ENCODE measurements at places on chromosomes 12 and 14.

- DNase-seq = no peak
These were observed 202.8 kb downstream of the NUAK1 start for GRCh38 chr12:105935981-105936380.

GRCh38 chr12:119807380-119807779 is 69.7 kb downstream of the CIT start:
- DNase-seq = no peak

DNA sequence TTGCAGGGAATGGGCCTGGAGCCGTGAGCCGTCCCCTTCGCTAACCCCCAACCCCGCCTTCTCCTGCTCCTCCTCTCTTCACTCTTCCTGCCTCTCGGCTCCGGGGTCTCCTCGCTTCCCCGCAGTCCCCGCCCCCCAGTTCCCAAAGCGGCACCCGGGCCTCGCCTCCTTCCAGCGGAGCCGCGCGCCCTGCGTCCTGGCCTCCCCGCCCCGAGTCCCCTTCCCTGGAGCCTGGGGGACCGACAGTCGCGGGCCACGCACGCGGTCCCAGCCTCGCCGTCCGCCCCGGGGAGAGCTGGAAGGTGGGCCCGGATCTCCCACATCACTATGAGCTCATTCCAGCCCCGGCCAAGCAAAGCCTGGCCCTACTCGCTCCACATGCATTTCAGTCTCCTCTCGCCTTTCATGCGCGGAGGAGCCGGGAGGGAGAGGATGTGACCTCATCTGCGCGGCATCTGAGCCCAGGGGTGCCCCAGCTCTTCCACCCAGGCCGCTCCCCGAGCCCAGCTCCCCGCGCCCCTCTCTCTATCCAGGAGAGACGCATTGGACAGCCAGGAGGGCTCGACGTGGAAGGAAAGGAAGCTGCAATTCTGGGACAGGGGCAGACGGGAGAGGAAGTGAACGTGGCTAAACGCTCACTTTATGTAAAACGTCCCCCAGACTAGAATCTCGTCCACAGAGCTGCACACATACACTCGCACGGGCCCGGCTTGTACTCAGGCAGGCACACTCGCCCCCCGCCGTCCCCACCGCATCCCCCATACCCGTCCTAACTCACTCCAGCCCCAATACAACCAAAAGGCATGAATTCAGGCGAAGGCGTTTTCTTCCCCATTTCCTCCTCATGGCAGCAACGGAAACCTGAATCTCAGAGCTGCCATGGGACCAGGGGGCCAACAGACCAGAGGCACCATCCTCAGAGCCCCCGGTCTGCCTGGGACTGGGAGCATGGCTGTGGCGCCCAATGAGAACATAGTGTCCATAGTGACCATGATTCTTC is 108.7 kb upstream of the CCND2 start:
- DNase-seq = no peak

DNA sequence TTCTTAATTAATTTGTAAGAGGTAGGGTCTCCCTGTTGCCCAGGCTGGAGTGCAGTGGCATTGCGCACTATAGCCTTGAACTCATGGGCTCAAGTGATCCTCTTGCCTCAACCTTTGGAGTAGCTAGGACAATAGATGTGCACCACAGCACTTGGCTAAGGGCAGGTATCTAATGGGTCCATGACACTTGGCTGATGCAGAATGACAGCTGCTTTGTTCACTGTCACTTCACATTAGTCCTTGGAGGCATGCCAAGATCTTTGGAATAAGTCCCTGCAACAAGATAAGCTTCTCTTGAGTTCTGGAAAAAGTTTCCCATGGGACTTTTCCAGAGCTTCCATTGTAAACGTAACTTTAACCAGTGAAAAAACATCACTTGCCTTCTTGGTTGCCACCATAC is 23.4 kb downstream of the COQ6 start:
- DNase-seq = no peak

GRCh38 chr14:56374421-56374820 is 205.2 kb upstream of the TMEM260 start:
- no peak for DNase-seq

- DNase-seq = no peak
These were observed 14.5 kb downstream of the R3HDM2 start for GRCh38 chr12:57416039-57416996.

DNA sequence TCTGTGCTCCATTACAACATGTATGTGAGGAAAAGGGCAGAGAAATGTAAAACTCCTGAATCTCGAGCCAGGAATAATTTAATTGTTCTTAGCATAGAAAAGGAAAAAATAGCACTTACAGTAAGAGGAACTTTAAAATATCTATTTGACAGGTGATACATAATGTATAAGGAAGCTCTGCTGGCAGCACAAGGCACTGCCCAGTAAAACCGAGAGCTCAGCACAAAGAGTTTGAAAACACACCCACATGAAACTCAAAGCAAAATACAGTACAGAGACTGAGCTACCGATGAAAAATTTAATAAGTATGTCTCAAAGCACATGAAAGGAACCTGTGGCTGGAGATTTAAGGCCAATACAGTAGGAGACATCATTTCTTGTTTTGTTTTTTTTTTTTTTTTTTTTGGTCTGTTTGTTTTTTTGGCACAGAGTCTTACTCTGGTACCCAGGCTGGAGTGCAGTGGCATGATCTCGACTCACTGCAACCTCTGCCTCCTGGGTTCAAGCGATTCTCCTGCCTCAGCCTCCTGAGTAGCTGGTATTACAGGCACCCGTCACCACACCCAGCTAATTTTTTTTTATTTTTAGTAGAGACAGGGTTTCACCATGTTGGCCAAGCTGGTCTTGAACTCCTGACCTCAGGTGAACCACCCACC is 19.2 kb downstream of the CLIP1 start:
- DNase-seq = no peak

GRCh38 chr14:50829489-50830043 is 1.4 kb downstream of the NIN start:
- peak; percentile 30 for DNase-seq

- peak; percentile 86 for DNase-seq
These were observed 12.9 kb upstream of the MCRS1 start for GRCh38 chr12:49580572-49581535.

DNA sequence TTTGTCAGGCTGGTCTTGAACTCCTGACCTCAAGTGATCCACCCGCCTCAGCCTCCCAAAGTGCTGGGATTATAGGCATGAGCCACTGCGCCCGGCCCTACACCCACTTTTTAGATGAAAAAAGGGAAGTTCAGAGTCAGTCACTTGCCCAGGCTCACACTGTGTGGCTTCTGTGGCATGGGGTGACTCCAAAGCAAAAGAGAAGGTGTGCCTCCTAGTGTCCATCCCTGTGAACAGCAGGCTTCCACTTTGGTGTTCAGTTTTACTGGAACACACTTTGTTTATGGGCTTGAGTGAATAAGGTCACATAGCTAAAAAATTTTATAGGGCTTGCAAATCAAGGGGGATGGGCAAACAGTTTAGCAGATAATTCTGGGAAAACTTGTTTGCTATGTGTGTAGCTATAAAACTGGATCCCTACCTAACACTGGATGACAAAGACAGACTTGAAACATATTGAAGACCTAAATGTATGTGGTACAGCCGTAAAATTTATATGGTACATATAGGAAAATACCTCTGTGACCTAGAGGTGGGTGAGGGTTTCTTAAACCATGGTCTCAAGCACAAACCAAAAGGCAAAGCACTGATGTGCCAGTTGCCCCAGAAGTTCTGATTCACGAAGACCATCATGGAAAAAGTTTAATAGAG is 54.9 kb downstream of the EID3 start:
- DNase-seq = peak; percentile 78

- no peak for DNase-seq
These were observed 129.8 kb upstream of the KRR1 start for GRCh38 chr12:75641031-75641780.

DNA sequence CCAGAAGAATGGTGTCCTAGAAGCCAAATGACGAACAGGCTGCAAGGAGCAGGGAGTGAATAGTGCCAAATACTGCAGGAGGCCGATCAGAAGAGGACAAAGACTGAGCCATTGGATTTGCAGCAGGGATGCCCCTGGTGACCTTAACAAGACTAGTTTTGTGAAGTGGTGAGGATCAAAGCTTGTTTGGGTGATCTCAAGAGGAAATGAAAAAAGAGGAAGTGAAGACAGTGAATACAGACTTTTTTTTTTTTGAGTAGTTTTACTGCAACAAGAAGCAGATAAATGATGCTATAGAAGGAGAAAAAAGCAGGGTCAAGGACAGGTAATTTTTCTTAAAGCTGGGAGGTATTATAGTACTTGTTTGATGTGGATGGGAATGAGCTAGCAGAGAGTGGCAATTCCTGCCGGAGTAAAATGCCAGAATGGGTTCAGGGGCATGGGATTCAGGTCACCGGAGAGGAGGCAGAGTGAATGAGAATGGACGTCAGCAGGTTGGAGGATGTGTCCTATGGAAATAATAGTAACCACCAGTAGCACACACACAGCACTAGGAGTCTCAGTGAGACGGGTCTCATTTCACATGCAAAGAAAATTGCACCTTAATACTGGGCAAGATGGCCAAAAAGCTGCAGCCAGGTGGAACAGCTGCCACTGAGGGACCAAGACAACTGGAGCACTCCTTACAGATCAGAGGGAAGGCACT is 345.8 kb upstream of the CCDC196 start:
- DNase-seq = peak; percentile 15

- no peak for DNase-seq
These were observed 376 bp downstream of the INSM2 start for GRCh38 chr14:35534208-35534872.

GRCh38 chr14:28599605-28600004 is 167.0 kb upstream of the FOXG1 start:
- DNase-seq = no peak

GRCh38 chr12:104769144-104769561 is 188.9 kb downstream of the SLC41A2 start:
- DNase-seq = no peak

DNA sequence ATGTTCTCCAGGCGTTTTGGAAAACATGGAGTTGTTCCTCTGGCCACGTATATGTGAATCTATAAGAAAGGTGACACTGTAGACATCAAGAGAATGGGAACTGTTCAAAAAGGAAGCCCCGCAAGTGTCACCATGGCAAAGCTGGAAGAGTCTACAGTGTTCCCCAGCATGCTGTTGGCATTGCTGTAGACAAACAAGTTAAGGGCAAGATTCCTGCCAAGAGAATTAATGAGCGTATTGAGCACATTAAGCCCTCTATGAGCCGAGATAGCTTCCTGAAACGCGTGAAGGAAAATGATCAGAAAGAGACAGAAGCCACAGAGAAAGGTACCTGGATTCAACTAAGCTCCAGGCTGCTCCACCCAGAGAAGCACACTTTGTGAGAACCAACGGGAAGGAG is 92.5 kb upstream of the EIF5 start:
- DNase-seq = peak; percentile 1

GRCh38 chr12:18430425-18431048 is 169.2 kb downstream of the PIK3C2G start:
- DNase-seq = peak; percentile 42

GRCh38 chr12:6450091-6450868 is 1.6 kb upstream of the TAPBPL start:
- no peak for DNase-seq

- peak; percentile 84 for DNase-seq
These were observed 588.2 kb downstream of the NRXN3 start for GRCh38 chr14:78758333-78758732.

DNA sequence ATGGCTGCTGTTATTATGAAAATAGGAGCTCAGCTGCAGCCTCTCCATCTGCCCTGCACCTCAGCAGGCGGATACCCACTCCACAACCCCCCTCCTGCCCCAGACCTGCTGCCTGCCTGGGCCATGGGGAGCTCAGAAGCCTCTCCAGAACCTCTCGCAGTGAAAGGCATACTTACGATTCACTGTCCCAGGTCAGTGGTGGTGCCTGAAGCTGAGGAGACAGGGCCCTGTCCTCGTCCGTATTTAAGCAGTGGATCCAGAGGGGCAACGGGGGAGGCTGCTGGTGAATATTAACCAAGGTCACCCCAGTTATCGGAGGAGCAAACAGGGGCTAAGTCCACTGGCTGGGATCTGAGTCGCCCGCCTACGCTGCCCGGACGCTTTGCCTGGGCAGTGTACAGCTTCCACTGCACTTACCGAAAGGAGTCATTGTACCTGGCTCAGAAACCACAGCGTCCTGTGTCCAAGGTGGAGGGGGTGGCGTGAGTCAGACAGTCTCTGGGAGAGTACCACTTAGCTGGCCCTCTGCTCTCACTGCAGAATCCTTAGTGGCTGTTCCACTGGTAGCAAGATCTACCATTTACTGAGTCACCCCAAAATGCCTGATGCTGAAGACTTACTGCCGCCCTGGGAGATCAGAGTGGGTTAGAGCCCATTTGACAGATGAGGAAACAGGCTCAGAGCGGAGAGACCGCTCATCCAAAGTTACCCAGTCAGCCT is at the start of gene SERPINA1:
Gene SERPINA1, minus strand, starts transcription at position 219 of the 720 bp plus-strand sequence. CDS start 5,365 bp downstream, outside the sequence.
- DNase-seq = no peak

DNA sequence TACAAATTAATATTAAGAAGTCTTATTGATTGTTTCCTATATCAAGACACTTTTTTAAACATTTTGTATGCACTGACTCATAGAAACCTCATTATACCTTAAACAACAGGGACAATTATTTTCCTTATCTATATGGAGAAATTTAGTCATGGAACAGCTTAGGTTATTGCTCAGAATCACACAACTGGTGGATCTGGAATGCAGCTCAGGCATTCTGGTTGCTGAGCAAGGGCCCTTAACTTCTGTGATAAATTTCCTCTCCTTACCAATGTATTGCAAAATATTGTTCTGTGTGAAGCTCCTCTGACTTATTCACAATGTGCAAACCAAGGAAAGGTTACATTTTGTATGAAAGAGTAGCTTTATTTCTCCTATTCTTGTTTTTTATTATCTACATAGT is 817.8 kb downstream of the LRFN5 start:
- no peak for DNase-seq

DNA sequence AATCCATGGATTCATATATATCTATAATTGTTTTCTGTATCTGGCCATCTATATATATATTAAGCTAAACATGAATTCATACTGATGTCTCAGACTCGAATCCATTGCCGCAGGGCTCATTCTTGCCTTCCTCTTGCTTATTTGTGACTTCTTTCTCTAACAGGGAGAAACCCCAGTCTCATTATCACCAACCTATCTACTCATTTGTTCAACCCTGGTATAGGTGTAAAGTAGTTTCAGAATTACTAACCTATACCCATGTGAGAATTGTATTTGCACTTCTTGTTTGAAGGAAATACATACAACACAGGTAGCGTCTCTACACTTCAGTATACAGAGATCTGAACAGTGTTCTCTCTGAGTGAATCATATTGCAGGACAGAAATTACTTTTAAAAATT is 77.7 kb downstream of the PTPN11 start:
- DNase-seq = no peak

- DNase-seq = no peak
These were observed 6.8 kb upstream of the KRT83 start for GRCh38 chr12:52327830-52328500.

DNA sequence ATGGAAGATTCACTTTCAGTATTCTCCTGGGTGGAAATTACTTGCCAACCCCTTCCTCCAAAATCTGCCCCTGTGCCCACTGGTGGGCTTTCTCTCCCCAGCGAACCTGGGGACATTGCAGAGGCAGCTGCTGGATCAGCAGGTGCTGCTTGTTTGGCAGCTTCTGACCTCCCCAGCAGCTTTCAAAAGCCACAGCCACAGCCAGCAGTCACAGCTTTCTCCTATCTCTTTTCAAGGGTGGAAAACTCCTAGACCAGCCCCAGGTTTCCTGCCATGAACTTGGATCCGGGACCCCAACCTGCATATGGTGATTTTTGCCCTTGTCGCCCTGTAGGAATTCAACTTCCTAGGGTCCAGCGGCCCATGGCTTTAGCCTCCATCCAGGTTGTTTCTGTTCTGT is 330.8 kb downstream of the ADAMTS20 start:
- no peak for DNase-seq
